ENCODE measurements at places on chromosomes 1 and 21.

DNA sequence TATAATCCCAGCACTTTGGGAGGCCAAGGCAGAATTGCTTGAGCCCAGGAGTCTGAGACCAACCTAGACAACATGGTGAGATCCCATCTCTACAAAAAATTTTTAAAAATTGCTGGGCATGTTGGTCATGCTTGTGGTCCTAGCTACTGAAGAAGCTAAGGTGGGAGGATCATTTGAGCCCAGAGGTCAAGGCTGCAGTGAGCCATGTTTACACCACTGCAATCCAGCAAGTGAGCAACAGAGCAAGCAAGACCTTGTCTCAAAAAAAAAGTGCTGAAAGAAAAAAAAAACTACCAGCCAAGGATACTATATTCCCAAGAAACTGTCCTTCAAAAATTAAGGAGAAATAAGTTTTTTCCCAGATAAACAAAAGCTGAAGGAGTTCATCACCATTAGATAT is 78.1 kb downstream of the SH3GLB1 start:
- DNase-seq = no peak

DNA sequence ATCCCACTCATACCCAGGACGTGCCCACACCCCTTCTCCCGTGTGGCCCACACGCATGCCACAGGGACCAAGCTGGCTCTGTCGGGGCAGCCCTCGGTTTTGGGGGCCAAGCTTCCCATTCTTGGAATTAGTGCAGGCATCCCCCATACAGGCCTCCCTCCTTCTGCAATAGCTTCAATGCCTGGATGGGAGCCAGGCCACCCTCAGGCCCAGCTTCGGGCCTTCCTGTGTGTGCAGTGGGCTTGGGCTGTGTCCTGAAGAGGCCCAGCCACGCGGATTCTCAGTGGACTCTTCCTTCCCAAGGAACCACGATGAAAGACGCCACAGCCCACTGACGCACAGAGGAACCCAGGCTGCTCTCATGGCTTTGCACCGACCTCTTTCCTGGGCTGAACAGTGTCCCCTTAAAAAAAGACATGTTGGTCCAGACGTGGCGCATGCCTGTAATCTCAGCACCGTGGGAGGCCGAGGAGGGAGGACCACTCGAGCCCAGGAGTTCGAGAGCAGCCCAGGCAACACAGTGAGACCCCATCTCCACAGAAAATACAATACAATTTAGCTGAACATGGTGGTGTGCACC is 3.4 kb downstream of the KRTAP10-11 start:
- no peak for DNase-seq

- no peak for DNase-seq
Observed at GRCh38 chr1:86502721-86503405, 34.1 kb downstream of the CLCA1 start.

GRCh38 chr1:113870778-113871177 is 734 bp downstream of the PTPN22 start:
- no peak for DNase-seq

DNA sequence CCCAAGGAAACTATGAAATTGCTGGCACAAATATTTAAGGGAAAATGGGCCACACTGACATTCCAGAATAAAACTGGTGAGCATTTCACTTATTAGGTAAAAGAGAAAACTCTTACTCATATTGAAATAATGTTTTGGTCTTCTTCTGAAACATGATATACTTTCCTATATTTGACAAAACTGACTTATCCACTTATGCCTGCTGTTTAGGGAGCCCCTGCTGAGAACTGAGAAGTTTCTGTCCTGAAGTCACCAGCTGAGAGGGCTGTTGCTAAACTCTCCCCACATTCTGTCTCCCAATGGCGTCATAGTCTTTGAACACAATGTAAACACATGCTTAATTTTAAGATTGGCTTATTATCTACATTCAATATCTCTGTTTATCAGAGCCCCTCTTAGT is 46.8 kb upstream of the ZC3H11B start:
- peak; percentile 15 for DNase-seq

- no peak for DNase-seq
Observed at GRCh38 chr1:174584071-174584470, 136.3 kb downstream of the GPR52 start.

DNA sequence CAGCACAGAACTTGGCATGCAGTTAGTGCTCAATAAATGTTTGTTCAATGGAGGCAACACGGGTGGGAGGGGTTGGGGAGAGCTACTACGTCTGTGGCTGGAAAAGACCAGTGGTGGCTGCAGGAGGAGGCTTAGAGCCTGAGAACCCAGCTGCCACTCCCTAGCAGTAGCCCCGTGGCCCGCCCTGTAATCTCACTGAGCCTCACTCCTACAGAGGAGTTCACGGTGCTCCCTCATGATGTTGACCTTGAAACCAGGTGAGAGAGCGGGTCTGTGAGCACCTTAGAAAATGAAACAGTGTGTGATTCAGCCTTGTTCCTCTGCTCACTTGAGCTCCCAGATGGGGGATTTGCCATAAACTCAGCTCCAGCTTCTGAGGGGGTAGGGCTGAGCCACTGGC is 299.6 kb downstream of the NPHP4 start:
- DNase-seq = no peak

GRCh38 chr1:183744132-183744913 is 60.6 kb upstream of the RGL1 start:
- no peak for DNase-seq

DNA sequence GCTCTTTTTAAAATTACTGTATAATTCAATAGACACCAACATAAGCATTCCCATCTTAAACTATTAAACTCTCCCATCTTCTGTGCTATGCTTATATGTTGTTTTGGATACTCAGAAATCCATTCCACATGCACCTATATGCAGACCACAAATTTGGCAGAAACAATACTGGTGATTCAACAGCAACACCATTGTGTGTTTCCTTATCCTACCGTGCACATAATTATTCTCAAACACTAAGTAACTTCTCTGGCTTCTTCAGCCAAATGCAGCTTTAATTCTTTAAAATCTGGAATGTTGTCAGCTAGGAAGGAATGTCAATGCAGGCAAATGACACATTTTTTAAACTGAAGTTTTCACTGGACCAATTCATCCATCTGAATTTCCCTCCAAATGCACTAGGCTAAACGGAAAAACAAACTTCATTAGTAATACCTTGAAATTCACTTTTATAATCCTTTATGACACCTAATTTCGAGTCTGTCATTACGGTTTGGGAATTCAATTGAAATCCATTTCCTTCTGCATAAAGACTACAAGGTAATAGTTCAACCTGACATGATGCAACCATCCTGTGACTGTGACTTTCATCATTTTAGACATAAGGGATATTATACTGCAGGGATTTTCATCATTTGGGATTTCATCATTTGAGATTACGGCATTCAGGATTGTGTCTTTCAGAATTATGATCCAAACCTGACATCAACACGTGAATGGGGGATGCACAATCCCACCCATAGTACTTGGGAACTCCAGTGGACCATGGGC is 308.5 kb downstream of the LTN1 start:
- no peak for DNase-seq

GRCh38 chr1:225745273-225745672 is 32.4 kb upstream of the SRP9 start:
- no peak for DNase-seq

- DNase-seq = no peak
Observed at GRCh38 chr1:11802973-11803885, 2.5 kb downstream of the MTHFR start.

DNA sequence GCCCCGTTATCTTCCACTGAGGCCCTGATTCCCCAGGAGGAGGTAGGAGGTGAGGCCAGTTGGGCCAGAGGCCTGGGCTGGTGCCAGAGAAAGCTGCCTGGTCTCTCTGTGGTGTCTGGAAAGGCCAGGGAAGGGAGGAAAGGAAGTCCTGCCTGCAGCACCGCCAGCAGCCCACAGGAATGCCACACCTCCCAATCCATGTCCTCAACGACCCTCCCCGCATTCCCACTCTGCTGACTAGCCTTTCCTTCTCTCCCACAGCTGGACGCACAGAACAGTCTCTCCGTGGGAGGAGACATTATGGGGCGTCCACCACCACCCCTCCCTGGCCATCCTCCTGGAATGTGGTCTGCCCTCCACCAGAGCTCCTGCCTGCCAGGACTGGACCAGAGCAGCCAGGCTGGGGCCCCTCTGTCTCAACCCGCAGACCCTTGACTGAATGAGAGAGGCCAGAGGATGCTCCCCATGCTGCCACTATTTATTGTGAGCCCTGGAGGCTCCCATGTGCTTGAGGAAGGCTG is 18.0 kb downstream of the CSF1 start:
- no peak for DNase-seq

DNA sequence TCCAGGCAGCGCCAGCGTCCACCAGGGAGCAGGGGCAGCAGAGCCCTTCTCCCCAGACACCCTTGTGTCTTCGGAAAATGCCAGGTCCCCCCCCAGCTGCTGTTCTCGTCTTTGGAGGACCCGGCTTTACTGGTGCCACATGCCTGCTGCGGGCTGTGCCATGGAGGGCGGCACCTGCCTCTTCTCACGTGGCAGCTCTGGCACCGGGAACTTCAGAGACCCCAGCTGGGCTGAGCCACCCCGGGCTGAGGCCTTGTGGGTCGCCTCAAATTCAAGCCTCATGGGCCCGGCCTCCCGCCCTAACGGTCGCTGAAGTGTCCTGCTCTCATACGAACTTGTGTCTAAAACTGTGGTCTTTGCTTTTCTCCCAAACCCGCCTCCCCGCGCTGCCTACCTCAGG is 27.0 kb upstream of the C1orf159 start:
- no peak for DNase-seq

- DNase-seq = no peak
Observed at GRCh38 chr1:186327331-186327730, 47.7 kb downstream of the TPR start.

DNA sequence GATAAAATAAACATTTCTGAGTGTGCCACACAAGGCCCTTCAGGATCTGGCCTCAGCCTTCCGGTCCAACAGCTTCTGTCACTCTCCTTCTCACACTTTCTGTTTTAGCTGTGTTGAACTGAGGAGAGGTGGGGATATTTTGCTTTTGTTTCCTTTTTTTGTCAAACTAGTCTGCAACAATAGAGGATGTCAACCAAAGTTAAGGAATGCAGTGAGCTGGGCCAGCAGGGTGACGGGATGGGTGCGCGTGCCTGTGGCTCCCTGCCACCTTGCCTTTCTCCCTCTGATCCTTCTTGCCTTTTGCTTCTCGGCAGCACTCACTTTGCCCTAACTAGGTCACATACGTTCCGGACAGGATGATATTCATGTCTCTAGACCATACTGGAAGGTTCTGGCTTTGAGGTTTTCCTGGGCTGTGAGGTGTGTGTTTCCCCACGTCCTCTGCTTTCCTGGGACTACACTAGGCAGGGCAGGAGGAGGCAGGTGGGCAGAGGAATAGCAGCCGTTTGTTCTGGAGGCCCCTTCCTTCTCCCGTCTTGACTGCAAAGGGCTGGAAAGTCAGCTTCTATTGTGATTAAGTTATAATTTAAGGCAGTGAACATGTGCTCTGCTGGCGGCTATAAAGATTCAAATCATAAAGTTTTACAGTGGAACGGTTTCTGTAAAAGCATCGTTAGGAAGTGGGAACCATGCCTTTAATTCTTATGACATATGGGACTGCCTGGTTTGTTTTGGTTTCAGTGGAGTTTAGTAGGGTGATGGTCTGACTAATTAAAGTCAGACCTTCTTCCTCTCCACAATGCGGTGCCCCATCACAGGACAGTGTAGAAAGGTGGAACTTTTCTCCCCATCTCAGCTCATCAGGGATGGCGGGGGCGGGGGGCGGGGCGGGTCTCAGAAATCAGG is 67.8 kb downstream of the RNF220 start:
- DNase-seq = no peak

GRCh38 chr1:224879162-224879803 is 50.2 kb upstream of the DNAH14 start:
- no peak for DNase-seq

GRCh38 chr1:12127206-12127810 is 39.5 kb upstream of the TNFRSF1B start:
- no peak for DNase-seq

- DNase-seq = no peak
Observed at GRCh38 chr1:95006681-95007080, 66.1 kb downstream of the ALG14 start.

DNA sequence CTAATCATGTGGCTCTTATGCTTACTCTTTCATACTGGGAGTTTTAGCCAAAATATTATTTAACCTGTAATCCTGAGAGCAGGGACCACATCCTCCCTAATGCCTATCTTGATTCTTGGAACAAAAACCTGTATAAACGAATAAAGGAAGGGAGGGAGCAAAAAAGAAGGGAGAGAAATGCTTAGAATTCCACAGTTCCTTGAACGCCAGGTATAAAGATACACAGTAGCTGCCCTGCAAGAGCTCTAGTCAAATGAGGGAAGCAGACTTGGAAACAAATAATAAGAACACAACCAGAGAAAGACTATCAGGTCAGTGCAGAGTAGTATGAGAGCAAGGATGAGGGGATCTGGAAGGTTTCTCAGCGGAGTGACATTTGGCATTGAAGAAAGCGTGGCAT is 116.3 kb downstream of the SLC30A10 start:
- no peak for DNase-seq

DNA sequence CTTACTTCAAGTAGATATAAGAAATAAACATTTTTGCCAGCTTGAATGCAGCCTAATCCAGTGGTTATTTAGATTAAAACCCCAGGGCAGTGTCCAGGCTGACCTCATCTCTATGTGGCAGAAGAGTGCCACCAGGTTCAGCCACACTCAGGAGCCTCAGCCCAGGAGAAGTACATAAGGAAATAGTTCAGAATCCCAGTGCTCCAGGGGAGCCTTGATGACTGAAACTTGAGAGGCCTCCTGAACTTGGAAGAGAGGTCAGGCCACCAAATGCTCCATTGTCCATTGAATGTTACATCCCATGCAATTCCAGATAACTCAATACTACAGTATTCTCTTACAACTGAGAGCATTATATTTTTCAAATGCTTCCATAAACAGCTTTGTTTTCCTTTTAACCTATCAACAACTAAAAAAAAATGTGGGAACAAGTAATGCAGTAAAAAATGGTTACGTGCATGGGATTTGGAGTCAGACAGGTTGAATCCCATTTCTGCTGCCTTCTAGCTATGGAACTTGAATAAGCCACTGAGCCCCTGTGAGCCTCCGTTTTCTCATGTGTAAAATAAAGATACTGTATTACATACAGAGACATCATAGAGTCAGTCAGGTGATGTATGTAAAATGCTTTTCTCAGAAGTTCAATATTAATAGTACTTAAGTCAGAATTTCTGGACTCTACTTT is 248.0 kb downstream of the PLPP3 start:
- DNase-seq = no peak

GRCh38 chr1:217687511-217687910 is 56.4 kb downstream of the SPATA17 start:
- DNase-seq = no peak

DNA sequence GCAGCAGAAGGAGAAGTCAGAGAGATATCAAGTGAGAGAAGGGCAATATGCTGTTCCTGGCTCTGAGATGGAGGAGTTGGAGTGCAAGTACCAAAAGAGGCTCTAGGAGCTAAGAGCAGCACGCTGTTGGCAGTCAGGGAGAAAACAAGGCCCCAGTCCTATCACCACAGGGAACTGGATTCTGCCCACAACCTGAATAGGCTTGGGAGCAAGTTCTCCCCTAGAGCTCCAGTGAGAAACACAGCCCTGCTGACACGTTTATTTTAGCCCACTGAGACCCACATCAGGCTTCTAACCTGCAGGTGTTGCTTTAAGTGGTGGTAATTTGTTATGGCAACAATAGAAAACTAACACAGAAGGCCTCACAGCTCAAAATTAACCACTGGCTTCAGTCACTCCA is 31.8 kb upstream of the ZNF644 start:
- DNase-seq = no peak

GRCh38 chr1:203035111-203036000 is 9.1 kb downstream of the PPFIA4 start:
- no peak for DNase-seq

GRCh38 chr21:34820051-34820450 is 151.3 kb downstream of the CLIC6 start:
- DNase-seq = no peak

Measured in SIG-M5 (cell line).